ENCODE measurements at places on chromosomes 6 and 20.

DNA sequence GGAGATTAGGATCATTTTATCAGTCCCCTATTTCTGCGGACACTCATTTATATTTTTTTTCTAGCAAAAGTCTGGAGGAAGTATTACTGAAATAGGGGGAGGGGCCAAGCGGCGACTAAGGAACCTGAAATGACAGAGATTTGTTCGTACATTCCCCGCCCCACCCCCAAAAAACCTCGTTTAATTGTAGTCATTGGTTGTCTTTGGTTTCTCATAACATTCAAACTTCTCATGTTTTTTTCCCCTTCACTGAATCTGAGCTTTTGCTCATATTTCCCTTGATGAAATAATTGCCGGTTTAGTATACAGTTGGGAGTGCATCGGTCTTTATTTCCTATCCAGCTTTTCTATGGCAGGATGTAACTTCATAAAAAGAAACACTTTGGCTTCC is 768 bp upstream of the FYN start:
- DNase-seq = no peak

GRCh38 chr6:128981716-128982115 is 98.8 kb downstream of the LAMA2 start:
- DNase-seq = no peak

GRCh38 chr20:40706977-40707582 is 18.0 kb upstream of the MAFB start:
- no peak for DNase-seq

- no peak for DNase-seq
Observed at GRCh38 chr6:3707024-3707423, 44.5 kb downstream of the PXDC1 start.

- DNase-seq = no peak
Observed at GRCh38 chr20:43549416-43550065, 9.3 kb upstream of the SGK2 start.

DNA sequence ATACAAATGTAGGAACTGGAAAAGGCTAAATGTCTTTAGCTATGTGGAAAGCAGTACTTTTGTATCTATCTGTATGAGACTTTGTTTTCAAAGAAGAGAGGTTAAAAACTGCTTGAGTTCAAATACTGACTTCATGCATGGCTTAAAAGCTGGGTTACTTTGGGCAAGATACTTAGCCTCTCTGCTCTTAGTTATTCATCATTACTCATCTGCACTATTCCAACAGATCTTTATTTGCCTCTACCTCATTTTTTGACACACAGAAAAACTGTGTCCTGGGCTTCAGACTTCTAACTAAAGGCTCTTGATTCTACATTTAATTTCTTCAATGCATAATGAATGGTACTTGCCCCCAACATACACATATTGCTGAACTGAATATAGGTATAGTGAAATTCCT is 114.8 kb downstream of the DST start:
- no peak for DNase-seq

- no peak for DNase-seq
Observed at GRCh38 chr6:38179300-38179699, 359.8 kb downstream of the ZFAND3 start.

DNA sequence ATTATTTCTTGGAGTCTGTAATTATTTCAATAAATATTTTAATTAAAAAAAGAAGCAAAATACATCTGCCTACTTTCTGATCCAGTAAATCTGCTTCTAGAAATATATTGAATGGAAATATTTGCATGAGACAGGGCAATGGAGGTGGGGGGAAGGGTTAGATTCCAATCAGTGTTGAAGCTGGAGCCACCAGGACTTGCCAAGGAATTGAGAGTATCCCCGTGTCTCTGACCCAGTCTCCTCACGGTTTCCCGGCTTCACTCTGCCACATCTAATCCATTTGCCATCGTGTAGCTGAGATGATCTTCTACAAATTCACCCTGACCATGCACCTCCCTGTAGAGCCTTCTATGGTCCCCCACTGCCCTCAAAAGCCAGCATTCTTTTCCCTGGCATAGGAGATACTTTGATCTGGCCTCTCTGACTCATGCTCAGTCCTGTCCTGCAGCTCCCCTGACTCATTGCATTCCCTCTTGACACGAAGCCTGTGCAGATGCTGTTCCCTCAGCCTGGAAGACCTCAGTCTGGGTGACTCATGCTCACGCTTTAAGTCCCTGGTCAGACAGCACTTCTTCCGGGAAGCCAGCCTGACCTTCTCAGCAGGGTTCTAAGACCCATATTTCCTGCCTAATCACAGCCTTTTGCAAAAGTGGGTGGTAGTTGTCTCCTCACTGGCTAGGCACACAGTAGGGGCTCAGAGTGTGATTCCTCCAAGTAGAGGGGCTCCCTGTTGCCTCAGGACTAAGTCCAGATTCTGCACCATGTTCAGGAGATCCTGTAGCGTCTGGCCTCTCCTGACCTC is 23.0 kb upstream of the FKBP1A start:
- no peak for DNase-seq

DNA sequence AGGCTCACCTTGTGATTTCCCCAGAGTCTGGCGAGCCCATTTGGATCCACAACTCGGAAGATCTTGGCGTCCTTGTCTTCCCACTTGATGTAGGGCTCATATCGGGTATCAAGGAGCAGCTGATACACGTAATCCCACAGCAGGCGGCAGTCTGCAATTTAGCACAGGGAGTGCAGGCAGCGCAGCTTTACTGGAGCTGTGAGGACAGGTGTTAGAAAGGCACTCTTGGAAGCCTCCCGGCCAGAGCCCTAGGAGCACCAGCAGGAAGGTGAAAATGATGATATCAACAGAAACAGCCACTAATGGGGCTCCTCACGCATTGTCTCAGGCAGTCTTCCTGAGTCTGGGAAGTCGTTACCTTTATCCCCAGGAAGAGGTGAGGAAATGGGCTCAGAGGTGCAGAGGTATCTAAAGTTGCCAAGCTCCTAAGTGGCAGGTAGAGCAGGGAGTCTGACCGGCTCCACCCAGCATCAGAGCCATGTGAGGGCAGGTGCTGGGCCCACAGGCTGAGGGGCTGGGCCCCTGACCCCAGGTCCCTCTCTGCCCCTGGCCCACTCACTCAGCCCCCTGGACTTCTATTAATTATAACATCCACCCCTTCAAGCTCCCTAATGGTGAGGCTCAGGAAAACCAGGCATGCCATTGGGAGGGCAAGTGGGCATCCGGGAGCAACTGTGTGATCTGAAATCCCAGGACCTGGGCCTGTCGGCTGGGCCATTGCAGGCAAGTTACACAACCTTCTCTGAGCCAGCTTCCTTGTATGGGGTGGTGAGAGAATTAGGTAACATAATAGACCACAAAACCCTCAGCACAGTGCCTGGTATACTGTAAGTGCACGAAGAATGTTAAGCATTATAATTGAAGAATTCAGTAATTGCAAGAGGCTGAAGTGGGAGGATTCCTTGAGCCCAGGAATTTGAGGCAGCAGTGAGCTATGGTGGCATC is 18.3 kb downstream of the ETV7 start:
- DNase-seq = no peak

GRCh38 chr6:158313989-158314388 is 1.7 kb downstream of the TULP4 start:
- no peak for DNase-seq

- DNase-seq = no peak
Observed at GRCh38 chr6:134123666-134124208, 71.3 kb upstream of the SLC2A12 start.

DNA sequence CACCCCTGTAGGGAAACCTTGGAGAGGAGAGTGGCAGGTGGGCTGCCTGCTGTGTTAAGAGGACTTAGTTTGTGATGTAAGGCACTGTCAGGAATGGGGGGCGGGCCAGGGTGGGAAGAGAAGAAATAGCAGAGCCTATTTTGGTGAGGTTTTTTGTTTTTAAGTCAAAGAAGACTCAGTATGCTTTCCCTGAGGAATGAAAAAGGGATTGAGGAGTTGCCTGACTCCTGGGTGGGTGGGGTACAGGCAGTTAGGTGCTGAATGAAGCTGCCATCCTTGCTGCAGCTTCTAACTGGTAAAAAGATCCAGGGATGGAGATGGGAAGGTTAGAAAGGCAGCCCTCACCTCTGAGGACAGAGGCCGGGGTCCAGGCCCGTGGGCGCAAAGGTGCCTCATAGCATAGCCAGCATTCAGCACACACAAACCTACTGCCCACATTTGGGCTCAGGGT is 37.9 kb downstream of the PLCG1 start:
- no peak for DNase-seq

GRCh38 chr6:149261364-149262040 is 56.0 kb upstream of the TAB2 start:
- no peak for DNase-seq

DNA sequence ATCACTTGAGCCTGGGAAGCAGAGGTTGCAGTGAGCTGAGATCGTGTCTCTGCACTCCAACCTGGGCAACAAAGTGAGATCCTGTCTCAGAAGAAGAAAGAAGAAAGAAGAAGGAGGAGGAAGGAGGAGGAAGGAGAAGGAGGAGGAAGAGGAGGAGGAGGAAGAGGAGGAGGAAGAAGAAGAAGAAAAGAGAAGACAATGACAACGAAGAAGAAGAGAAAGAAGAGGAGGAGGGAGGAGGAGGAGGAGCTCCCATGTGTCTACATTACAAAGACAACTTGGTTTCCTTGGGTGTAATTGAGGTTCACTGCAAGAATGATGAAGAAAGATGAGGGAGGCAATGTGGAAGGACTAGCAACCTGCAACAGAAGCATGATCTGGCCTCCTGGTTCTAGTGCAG is 21.3 kb upstream of the CEP85L start:
- DNase-seq = no peak

DNA sequence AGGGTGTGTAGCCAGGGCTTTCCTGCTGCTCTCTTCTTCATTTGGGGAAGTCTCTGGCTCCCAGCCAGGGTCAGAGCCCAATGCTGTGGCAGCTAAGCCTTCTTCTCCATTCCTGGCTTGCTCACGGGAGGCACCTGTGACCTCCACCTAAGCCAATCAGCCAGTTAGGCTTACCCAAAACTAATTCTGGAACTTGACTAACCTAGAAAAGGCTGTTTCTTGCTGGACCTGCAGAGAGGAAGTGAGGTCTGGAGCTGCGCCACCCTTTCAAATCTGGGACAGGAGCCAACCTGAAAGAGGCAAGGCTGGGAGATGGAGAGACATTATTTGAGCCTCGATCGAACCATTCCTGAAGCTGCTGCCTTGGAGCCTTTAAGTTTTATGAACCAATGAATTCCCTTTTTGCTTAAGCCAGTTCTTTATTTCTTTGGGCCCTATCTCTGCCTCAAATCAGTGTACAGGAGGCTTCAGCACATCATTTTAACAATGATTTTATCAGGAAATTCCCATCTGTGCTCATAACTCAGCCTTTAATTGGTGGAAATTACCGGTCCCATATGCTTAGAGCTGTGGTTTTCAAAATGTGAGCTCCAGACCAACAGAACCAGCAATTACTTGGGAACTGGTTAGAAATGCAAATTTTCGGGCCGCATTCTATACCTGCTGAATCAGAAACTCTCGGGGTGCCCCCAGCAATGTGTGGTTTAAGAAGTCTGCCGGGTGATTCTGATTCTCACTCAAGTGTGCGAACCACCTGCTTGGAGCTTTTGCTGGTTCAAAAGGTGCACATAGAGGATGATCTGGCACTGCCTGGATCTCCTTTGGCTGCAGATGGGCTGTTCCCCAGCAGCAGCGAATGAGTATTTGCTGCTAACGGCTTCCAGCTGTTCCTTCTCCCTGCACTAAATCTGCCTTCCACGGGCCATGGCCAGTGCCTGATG is 97.4 kb upstream of the RNF24 start:
- no peak for DNase-seq

- DNase-seq = no peak
Observed at GRCh38 chr6:111808493-111808892, 64.8 kb downstream of the FYN start.

GRCh38 chr6:35754452-35755277 is 17.8 kb downstream of the ARMC12 start:
- no peak for DNase-seq

- no peak for DNase-seq
Observed at GRCh38 chr6:156752666-156753301, 24.4 kb upstream of the ARID1B start.

- no peak for DNase-seq
Observed at GRCh38 chr6:31216208-31216898, 45.9 kb upstream of the POU5F1 start.

DNA sequence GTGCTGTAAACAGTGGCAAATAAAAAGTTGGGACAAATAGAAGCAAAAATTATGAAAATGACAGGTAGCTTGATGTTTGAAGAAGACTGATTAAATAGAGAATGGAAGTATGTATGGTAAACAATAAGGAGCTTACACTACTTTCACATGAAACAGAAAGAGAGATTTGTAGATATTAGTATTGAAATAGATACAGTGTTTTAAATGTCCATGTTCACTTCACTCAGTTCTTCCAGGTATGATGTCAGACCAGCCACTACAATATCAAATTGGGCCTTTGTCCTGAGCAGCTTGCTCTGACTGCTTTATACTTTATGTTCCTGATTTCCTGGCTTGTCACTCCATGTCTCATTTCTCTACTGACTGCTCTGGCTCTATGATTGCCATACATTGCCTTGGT is 107.5 kb downstream of the CENPW start:
- DNase-seq = no peak

Measured in GM12892 (cell line).